ENCODE measurements at places on chromosomes 2 and 18.

DNA sequence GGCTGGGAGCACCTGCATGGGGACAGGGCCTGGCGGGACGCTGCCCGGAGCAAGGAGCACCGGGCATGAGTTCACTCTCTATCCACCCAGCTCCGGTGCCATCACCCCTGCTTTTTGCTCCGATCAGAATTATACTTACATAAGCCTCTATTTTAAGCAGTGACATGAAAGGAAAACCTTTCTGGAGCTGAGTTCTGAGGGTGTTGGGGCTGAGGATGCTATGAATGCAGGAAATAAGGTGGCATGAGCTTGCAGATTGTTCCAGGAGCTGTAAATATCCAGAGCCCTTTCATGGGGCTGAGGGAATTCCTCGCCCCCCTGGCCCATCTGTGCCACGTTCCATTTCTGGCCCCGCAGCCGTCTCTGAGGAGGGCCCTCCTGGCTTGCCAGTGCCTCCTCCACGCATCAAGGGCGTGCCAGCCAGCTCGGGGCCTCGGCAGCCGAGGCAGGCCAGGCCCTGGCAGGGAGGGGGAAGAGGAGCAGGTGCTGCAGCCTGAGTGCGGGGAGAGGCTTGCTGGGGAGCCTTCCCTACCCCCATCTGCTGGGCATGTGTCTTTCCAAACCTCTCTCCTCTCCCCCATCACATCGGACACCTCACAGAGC is 91.7 kb upstream of the MCFD2 start:
- no peak for DNase-seq

GRCh38 chr2:112129060-112129459 is 9.1 kb upstream of the FBLN7 start:
- DNase-seq = no peak

- DNase-seq = no peak
Observed at GRCh38 chr2:105708697-105709096, 36.0 kb upstream of the NCK2 start.

DNA sequence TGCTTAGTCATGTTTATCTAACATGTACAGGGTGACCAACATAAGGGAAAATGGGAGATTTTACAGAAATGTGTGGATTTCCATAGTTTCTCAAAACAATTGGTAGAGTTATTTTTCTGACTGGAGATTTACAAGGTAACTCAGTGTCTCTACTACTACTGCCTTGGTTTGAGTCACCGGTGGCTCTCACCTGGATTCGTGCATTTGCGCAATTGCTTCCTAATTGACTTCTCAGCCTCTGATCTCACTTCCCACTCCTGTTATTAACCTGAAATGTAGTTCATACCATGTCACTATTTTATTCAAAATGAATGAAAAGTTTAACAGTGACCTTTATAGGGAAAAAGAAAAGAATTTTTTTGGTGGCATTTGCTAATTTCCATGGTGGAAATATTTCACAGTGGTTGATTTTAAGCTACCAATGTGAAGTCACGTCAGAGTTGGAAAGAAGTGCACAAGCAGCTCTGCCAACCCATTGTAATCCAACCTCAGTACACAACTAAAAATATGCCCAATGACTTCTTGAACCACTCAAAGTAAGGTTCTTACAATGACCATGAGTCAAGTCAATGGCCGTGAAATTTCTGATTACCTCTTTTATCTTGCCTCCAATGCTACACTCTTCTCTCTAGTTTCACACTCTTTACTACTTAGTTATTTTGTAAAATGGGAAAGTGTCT is 94.0 kb downstream of the NYAP2 start:
- DNase-seq = no peak

- no peak for DNase-seq
Observed at GRCh38 chr2:189552991-189553404, 27.6 kb downstream of the SLC40A1 start.

- DNase-seq = no peak
Observed at GRCh38 chr2:117856415-117857210, 42.1 kb downstream of the DDX18 start.

GRCh38 chr2:222572264-222572721 is 83.6 kb downstream of the FARSB start:
- DNase-seq = no peak

- DNase-seq = no peak
Observed at GRCh38 chr2:97716695-97717612, 3.6 kb downstream of the ZAP70 start.

DNA sequence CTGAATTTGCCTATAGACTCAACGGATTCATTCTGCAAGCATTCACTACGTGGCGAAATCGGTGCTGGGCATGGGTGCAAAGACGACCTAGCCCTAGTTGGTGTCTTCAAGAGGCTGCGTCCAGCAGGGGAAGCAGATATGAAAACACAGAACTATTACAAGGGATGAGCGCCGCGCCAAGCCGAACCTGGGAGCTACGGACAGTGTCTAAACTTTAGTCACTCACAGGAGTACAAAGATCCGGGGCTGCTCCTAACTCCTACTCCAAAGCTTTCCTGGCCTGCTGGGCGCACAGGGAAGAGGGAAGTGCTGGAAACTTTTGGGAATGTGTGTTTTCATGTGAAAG is 732 bp upstream of the ANXA4 start:
- DNase-seq = no peak
